RWPE1 (cell line): ENCODE measurements at places on chromosomes 6 and 20.

DNA sequence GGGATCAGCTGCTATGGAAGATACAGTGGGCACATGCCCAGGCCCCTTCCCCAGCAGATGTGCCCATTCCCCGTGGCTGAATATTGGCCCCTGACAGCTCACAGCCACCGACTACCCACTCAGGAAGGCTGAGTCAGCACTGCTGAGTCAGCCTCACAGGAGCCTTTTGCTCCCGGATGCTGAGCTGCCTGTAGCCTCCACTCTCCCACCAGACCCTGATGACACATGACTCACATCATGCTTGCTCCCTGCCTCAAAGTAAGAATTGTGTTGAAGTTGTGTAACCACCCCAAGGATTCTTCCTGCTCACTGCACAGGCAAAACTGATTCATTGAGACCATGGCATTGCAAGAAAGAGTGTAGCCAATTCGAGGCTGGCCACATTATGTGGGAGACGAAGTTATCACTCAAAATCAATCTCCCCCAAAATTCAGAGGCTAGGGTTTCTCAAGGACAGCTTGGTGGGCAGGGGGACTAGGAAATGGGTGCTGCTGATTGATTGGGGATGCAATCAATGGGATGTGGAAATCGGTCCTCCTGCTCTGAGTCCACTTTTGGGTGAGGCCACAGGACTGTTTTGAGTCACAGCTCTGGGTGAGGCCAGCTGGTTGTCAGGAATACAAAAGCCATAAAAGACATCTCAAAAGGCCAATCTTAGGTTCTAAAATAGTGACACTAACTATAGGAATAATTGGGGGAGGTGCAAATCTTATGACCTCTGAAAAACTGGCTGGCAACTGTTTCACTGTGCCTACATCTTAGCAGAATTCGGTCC lies 556.6 kb upstream of the CDH4 start:
- DNase-seq = peak; percentile 47

DNA sequence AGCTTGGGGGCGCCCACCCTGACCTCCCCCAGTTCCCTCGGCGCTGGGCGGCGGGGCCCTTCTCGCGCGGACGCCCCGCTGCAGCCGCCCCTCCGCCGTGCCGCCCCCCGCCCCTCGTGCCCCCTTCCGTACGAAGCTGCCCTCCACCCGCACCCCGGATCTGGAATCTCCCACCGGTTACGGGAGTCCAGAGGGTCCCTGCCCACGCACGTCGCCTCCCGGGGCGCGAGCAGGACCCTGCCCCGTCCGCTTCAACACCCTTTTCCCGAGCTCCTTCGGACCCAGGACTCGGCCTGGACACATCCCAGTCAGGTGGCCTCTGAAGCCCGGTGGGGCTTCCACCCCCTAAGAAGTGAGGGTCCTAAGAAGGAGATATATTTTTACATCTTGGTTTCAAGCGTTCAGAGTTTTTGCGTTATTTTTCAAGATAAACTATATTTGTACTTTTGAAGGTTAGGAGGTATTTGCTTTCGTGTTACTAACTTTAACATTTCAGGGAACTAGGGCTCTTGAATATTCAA lies 506 bp downstream of the ARFGAP1 start:
- DNase-seq = no peak

DNA sequence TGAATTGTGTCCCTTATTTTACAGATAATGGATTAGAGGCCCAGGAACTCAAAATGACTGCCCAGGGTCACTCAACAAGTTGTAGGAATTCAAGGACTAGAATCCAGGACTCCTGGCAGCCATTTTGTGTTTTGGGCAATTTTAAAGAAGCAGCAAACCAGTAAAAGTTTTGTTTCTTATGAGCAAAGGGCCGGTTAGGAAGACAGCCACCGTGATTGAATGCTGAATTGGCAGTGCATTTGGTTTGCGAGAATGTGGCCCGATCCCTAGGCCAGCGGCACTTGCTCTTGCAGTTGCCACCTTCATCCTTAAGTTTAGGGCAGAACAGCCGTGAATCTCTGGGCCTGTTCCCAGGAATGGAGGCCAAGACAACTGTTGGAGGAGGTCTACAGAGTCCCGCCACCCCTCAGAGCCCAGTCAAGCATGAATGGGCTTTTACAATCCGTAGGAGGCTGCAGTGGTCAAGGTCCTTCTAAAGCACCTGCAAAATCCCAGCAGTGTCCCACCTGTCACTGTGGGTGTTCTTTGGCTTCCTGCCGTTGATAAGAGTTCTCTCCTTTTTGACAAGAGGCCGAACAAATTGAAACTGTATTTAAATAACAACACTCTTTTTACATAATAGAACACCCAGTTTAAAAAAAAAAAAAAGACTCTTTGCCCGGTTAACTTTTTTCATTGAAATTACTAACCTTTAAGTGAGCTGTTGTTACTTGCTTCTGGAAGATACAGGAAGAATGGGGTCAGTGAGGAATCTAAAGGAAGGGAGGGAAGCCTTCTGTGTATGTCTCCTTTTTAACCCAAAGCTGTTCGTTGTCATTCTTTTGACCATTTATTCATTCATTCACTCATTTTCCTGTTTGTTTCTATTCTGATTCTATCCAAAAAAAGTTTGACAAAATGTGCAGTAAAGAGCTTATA lies 68.7 kb downstream of the PHACTR2 start:
- no peak for DNase-seq

GRCh38 chr6:71492668-71493067 lies 204.1 kb downstream of the OGFRL1 start:
- DNase-seq = no peak

GRCh38 chr6:24004659-24005058 lies 121.4 kb upstream of the NRSN1 start:
- no peak for DNase-seq

DNA sequence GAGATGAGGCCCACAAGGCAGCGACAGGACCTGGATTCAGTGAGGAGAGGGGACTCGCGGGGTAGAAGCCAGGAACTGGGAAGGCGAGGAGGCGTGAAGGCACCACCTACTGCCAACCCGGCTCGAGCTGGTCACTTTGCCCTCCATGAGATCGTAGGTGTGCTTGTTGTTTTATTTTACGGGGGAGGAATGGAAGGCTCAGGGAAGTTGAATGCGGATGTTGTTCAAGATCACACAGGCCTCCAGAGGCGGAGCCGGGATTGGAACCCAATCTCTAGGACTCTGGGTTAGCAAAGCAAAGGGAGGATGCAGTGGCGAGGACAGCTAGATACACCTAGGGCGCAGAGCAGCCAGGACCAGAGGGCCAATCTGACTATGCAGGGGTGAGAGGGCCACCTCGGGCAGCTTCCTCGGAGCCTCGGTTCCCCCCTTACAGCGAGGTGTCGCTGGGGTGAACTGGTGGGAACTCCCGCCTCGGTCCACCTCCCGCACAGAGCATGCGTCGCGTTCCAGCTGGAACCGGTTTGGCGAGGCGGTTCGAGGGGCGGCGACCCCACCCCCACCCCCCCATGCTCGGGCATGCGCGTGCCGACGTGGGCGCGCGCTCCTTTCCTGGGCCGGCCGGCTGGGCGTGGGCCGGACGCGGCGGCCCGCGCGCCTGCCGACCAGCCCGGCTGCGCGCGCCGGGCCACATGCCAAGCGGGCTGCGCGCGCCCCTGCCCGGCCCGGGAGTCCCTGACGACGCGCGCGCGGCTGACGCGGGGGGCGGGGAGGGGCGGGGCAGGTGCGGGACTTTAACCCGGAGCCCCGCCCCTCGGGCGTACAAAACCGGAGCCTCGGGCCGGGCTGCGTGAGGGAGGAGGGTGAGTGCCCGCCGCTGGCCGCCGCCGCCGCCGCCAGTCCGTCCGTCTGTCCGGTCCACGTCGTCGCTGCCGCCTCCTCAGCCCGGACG lies 80.4 kb upstream of the MYL9 start:
- DNase-seq = peak; percentile 99

DNA sequence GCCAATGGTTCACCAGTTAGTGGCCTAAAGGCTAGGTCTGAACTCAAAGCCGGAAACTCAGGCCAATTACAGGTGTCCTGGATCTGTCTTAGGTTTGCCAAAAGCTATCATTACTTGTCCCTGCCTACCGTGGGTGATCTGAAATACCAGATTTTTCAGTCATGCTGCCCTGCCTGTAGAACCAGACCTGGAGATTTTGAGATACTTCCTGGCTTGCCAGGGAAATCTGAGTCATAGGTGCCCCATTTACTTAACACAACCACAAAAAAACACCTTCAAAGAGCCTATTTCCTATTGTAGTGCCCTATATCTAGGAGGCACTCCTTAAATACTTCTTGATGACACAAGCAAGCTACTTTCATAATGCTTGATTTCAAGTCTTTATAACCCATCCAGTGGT lies 13.9 kb upstream of the RANBP9 start:
- DNase-seq = peak; percentile 89

DNA sequence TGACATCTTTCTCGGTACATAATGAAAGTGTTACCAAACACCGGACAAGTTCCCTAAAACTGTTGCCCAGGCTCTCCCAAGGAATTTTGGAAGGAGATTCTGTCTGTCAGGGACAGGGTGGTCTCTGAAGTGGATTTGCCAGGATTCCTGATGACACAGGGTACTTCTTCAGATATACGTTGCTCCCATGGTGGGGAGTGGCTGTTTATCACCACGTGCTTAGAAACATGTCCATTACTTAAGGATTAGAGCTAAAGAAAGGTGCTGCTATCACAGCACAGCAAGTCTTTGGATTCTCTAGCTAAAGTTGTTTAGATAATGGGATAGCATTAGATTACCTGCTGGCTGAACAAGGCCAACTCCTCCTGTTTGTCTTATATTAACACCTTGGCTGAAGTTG lies 6.3 kb downstream of the SPINT3 start:
- DNase-seq = no peak

GRCh38 chr20:19876828-19877460 lies 118.9 kb downstream of the RIN2 start:
- no peak for DNase-seq

- DNase-seq = no peak
These were observed 187.2 kb downstream of the FOXC1 start for GRCh38 chr6:1796706-1797529.

GRCh38 chr6:139027620-139028182 lies 844 bp upstream of the ABRACL start:
- DNase-seq = peak; percentile 17

DNA sequence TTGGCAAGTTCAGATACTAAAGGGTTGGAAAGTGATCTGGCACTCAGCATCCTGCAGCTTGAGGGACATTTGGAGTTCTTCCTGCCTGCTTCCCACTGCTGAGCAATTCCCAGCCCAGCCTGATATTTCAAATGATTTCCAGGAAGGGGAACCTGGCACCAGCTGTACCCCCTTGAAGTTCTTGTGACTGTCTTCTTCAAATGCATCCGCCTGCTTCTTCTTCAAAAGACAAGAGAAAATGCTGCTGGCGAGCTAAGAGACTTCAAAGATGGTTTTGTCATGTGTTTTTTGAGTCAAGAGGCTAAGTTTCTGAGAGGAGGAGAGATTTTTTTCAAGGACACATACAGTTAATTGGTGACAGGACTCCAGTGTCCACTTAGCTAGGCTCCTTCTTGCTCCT lies 42.6 kb upstream of the B4GALT5 start:
- DNase-seq = no peak

DNA sequence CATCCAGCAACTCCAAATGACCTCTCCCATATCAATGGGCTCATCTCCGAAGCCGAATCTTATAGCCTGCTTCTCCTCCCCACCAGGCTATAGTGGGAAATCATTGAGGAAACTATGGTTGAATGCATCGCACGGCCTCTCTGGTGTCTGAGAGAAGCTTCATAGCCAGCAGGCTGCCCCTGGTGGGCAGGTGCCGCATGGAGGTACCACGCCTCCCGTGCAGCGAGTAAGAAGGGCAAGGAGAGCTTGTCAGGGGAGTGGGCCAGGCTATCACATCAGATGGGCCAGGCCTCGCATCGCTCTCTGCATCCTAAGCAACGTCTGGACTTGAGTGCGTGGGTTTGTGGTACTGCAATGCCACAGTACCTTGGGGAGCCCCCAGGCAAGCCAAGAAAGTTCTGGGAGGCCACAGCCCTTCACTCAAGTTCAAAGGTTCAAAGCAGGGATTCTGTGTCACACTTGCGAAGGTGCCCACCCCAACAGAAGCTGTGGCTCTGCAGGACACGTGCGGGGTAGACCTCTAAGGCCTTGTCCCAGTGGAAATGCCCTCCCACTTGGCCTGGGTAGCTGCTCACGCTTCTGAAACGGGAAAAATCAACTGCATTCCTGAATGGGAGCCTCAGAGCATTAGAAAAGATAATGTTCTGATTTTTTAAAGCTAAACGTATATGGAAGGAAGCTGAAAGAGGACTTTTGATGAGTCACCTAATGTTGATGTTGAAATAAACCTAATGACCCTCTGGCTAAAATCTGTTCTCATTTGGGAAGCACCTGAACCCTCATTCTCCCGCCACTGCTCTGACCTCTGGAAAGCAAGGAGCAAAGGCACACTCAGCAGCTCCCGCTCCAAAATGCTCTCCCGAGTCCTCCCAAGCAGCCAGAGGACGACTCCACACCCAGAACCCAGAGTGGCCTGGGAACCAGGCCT lies 8.4 kb upstream of the IRF4 start:
- no peak for DNase-seq

DNA sequence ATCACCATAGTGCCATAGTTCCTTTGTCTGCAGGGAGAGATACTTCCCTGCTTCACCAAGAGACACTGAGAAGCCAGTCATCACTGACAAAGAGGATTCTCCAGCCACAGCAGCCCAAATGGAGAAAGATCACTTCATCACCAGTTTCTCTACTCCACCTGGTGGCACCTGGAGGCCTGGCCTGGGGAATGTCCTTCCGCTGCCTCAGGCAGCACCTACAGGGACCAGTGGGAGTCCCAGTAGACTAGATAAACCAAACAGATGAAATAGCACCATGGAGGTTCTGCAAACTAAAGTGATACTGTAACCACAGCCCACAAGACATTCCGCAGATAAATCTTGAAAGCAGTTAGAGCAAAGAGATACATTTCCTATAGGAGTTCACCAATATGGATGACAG lies 266.5 kb downstream of the C6orf118 start:
- no peak for DNase-seq

DNA sequence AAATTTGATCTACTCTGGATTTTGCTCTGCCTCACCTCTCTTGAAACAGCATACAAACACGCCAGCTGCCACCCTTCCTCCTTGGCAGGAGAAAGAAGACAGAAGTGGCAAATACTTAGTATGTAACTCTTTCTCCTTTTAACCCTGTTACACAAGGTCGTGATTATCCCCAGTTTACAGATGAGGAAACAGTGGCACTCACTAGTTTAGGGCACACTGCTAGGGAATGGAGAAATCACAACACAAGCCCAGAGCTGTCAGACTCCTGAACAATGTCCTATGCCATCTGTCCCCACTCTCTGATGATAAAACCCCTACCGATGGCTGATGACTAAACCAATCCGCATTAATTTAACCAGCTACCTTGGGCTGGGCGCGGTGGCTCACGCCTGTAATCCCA lies 79.7 kb downstream of the FGD2 start:
- no peak for DNase-seq

- no peak for DNase-seq
These were observed 26.7 kb upstream of the NNAT start for GRCh38 chr20:37494301-37494700.

GRCh38 chr6:34414999-34415858 lies 10.6 kb downstream of the RPS10 start:
- peak; percentile 41 for DNase-seq

DNA sequence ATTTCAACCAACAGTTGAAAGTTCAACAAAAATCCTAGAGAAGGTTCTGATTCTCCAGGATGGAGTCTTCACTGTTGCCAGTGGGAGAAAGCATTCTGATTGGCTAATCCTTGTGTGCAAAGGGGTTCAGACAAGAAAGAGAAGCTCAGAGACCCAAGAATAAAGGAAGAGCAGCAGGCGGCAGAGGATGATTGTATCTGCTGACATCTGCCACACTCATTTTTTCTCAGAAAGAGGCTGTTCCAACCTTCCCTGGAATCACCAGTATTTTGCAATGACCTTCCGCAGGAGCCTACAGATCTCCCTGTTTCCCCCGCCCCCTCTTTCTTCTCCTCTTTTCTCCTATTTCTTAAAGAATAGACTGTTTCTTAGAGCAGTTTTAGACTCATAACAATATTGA lies 376.7 kb downstream of the CDH26 start:
- no peak for DNase-seq
